AG10803 (cell line): ENCODE measurements at places on chromosomes 12 and 14.

GRCh38 chr14:34051966-34052657 lies 101.2 kb upstream of the EGLN3 start:
- peak; percentile 85 for DNase-seq

DNA sequence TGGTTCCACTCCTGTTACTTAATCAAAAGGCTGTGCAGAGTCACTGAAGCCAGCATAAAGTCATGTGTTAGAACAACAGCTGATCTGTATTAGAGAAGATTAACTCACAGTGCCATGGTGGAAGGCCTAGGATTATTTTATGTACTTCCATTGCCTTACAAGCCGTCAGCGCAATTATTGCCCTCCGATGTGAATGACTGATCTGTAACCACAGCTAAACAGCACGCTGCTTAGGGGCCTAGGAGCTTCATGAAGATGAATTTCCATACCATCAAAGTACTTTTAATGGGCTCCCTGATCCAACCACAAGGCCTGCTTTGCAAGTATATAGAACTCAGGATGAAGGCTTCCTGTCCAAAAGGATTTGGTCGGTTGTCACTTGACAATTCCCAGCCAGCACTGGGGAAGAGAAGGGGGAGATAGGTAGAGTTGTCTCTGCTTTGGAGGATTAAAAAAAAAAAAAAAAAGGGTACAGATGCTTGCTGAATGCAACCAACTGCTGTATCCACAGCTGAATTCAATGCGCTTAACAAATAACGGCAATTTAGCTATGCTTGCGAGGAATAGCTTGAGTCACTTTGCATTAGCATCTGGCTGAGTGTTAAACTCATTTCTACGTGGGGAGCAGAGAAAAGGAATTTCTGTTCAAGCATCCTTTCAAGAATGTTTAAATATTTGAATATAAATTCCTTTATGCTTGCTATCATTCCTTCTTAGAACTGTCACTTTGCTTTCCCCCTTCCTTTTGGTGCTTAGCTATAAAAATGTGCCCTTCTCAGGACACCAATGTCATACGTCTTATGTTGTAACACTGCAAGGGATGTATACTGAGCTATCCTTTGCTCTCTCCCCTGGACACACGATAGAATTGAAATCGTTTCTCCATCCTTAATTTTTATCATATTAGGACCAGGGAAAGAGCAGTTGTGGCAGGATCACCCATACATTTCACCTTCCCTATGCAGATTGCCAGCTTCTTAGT lies 387.8 kb downstream of the SOX5 start:
- DNase-seq, result no peak

- DNase-seq, result no peak
Measured at GRCh38 chr14:55120571-55121495, 8.2 kb upstream of the LGALS3 start.

GRCh38 chr12:80838024-80838658 lies 99.6 kb downstream of the LIN7A start:
- no peak for DNase-seq

DNA sequence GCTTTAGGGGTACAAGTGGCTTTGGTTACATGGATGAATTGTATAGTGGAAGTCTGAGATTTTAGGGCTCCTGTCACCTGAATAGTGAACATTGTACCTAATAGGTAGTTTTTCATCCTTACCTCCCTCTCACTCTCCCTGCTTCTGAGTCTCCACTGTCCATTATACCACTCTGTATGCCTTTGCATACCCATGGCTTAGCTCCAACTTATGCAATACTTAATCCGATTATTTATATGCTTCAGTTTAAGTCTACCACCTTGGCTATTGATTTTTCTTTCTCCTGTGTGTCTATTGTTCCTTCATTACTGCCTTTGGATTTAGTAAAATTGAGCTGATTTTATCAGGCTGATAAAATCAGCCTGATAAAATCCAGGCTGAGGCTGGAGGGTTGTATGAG lies 30.5 kb upstream of the C12orf71 start:
- DNase-seq, result no peak

DNA sequence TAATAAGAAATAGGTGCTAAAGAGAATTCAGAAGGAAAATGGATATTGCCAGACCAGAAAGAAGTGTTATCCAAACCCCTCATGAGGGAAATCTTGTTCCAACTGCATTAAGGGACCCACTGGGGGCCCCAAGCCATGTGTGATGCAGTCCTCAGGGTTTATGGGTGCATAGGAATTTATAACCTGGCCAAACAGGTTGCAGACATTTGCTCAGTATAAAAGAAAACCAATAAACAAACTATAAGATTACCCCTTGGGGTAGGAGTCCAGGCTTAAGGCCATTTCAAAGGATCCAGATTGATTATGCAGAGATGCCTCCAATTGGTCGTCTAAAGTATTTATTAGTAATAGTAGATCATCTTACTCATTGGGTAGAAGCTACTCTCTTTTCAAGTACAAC lies 240.9 kb upstream of the DIO3 start:
- DNase-seq, result no peak

- DNase-seq, result no peak
Measured at GRCh38 chr12:93979189-93979588, 169.2 kb upstream of the PLXNC1 start.

DNA sequence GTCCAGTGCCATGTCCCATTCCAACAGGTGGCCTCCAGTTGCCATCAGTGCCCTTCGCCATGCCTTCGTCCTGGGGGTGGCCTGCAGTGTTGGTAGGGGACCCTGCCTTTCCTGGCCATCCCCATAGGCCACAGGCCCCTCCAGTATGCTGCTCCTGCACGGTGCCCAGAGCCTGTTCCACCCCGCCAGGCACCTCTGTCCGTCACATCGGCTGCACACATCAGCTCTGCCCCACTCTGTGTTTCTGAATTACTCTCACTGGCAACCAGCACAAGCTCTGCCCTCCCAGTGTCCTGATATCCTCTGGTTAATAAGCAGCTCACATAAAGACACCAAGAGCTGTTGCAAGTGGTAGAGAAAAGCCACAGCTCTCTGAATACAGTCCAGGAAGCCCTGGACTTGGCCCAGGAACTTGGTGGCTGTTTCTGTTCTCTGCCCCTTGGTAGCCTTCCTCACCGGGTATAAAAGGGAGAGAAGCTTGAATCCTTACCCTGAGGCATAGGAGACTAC lies 31.3 kb upstream of the ATP2A2 start:
- peak; percentile 41 for DNase-seq

- no peak for DNase-seq
Measured at GRCh38 chr14:83455561-83455960, 1921.9 kb upstream of the SEL1L start.

- DNase-seq, result no peak
Measured at GRCh38 chr14:102593825-102594137, 1.3 kb downstream of the RCOR1 start.

GRCh38 chr12:6917491-6918231 lies 3.3 kb downstream of the ENO2 start:
- DNase-seq, result no peak

DNA sequence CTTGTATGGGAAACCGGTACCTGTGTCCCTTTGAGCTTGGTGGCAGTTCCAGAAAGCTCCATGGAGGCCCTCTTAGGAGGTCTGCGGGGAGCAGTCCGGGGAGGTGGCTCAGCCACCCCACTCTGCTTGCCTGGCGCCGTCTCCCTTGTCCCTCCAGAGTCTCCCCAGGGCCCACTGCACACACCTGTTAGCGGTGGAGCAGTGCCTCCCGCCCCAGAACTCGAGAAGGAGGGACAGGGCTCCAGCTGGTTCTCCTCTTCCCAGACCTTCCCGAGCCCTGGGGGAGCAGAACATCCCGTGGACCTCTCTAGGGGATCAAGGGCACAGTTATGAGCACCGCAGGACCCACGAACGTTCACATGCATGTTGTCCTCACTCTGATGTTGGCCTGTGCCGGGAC lies 10.8 kb downstream of the ASPG start:
- DNase-seq, result no peak
